ENCODE measurements at places on chromosomes 2 and 18. TPM values are rescaled to one million over a fixed set of nuclear protein-coding genes. Genes with fewer than 3 reads are reported as not detected.
A peak's percentile ranks its signal among the peaks of the same experiment; 100 is the strongest.

ADNP2 gene
- 16.5 TPM for total RNA-seq

SLC66A2 gene
- 54.2 TPM for total RNA-seq

DNAJC10 gene
- 76.2 TPM for total RNA-seq

SETBP1 gene
- total RNA-seq: 25.8 TPM

- DNase-seq: no peak
Observed at GRCh38 chr2:67313536-67313935, 83.6 kb upstream of the ETAA1 start.

- no peak for DNase-seq
Observed at GRCh38 chr2:33086400-33087015, 139.8 kb downstream of the LTBP1 start.

GRCh38 chr2:168583064-168583709 lies 127.1 kb downstream of the CERS6 start:
- no peak for DNase-seq

GRCh38 chr2:238868616-238869292 lies 20.9 kb downstream of the TWIST2 start:
- DNase-seq: peak; percentile 85

DNA sequence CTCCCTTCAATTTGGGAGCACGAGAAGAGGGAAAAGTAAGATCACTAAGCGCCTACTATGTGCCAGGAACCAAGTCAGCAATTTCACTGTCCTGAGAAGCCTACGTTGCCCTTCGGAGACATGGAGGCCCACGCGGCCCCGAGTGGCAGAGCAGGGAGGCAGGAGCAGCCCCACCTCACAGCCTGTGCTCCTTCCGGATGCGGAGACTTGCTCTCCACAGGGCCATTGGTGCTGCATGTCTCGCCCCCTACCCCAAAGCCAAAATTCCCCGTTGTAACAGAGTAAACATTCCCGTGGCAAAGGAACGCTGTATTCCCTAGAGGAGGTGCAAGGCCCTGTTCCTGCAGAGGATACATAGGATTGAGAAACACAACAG lies 4.5 kb downstream of the SLC14A2 start:
- no peak for DNase-seq

- no peak for DNase-seq
Observed at GRCh38 chr2:189783451-189783926, 650 bp downstream of the ORMDL1 start.
